HAP-1 (cell line): ENCODE measurements at places on chromosomes 2 and 18.

DNA sequence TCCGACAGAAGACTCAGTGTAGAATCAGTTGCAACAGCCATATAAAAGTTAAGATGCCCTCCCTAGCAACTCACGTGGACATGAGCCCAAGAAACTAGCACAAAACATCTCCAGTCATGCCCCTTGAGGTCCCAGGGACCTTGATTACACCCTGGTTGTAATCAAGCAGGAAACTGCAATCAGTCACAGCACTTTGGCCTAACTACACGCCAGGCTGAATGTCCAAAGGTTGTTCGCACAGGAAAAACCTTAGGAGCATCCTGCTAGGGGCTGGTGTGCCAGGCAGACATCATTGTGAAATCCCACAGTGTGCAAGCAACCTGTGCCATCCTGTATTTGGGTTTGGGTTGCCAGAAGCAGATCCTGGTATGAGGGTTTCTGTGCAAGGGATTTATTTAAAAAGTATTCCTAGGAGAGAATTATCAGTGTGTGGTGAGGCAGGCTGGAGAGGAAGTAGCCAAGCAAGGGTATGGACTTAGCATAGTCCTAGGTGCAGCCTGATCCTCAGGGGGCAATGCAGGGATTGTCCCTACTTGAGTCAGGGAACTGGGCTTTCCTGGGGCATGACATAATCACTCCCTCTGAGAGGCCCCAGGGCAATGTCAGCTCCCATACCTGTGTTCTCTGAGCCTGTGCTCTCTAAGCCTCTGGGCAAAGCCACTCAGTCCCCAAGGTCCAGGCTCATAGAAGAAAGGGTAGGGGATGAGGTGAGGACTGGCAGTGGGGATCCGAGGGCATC is 17.8 kb upstream of the SULT1C2 start:
- no peak for DNase-seq

DNA sequence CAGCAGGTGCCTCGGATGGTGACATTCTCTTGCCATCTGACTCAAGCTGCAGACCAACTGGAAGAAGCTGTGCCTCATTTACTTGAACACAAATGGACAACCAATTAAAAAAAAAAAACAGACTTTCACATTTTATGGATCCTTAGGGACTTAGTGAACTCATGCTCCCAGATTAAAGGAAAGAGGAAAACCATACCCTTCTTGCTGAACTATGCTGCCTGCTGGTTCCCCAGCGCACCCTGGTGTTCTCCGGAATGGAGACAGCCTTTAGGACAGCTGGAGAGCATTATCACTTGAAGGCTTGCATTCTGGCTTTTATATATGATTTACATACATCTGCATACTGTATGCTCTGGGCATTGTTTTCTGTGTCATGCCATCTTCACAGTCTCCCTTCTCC is 370.7 kb downstream of the SLC4A3 start:
- DNase-seq = no peak

DNA sequence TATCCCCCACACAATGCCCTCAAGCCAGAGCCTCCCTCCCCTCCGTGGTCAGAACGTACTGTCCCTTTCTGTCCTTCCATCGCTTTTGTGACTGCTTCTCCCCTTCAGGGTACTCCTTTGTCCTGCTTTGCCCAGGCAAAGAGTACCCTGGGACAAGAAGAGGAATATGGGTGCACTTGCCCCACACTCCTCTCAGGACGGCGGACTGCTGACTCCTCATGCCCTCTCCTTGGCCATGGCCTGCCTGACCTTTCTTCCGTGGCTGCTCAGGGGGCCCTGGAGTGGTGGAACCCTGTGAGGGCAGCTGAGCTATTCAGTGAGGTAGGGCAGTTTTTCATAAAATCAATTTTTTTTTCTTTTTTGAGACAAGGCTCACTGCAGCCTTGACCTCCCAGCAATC is 18.7 kb downstream of the C2orf74 start:
- no peak for DNase-seq

DNA sequence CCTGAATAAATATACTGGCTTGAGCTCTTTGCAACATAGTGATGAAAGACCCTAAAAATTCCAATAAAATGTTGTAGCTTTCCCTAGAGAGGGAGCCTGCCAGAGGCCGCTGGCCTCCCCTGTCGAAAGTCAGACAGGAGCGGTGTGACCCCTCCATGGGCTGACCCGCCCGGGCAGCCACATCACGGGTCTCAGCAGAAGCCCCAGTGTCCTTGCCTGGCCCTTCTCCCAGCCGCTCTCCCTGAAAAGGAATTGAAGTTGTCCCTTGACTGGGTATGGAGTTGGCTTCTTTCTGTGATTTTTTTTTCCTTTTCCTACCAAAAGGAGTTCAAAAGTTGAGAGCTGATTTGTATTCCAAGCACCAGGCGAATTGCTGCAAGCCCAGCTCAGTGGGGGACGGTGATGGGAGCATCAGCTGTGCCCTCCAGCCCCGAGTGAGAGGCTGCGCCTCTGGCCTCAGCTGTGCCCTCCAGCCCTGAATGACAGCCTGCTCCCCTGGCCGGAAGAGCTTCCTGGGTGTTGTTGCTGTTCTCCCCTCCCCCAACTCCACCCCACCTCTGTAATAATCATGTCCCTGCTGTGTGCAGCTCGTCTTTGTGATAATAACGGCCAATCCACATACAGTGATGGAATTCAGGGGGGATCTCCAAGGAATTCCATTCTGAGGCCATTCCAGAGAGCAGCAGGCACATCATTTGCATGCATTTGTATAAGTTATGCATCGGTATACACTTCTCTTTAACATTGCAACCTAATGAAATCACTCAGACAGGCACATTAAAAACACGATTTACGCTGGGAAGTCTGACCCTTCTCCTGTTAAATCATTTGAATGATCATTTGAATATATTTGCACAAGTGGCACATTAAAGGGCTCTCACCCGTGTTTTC is 501.0 kb downstream of the EIPR1 start:
- DNase-seq = no peak

- DNase-seq = no peak
Measured at GRCh38 chr2:33316328-33316727, 160.1 kb upstream of the RASGRP3 start.

GRCh38 chr18:74631623-74632350 is 34.1 kb downstream of the ZNF407 start:
- no peak for DNase-seq

DNA sequence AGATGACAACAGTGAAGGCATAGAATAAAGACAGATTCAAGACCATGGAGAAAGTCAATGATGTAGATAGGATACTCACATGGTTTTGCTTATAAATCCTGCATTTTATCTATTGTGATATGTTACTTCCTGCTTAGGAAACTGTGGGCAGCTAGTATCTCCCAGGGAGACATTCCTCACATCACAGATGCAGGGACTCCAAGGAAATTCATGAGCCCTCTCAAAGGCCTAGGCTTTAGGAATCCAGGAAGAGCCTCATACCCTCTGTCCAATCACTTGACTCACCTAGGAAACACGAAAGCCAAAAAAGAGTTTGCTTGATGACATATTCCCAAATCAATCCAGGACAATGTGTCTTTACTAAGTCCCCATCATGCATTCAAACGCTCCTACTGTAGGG is 247.8 kb upstream of the KLHL29 start:
- DNase-seq = no peak
